Effector memory CD4-positive, alpha-beta T cell (primary cell): ENCODE measurements at places on chromosomes 6 and 20.

GRCh38 chr20:33693289-33693688 is 7.1 kb upstream of the E2F1 start:
- no peak for DNase-seq

- DNase-seq, result no peak
Measured at GRCh38 chr6:53363341-53364079, 14.8 kb upstream of the ELOVL5 start.

GRCh38 chr6:129350278-129350677 is 359.7 kb downstream of the ARHGAP18 start:
- DNase-seq, result no peak

- no peak for DNase-seq
Measured at GRCh38 chr6:28082939-28083338, 2.6 kb downstream of the ZNF165 start.

- no peak for DNase-seq
Measured at GRCh38 chr6:157724960-157725741, 97.9 kb upstream of the SNX9 start.

GRCh38 chr6:162173466-162173865 is 554.1 kb downstream of the PRKN start:
- no peak for DNase-seq

DNA sequence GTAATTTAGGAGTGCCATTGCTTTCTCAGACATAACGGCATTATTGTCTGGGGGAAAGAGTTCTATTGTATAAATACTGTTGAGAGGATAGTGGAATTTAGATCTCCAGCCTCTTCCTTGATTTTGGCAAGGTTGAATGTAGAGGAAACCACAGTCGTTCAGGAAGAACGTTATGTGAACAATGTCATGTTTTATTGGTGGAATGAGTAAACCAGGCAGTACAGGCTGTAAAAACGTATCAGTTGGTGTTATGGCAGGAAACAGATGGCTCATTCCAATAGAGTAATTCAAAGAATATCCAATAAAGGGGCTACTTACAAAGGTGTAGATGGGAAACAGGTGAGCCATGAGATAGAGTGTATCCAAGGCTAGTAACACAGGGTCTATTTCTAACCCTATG is 123.6 kb upstream of the SLC35B3 start:
- no peak for DNase-seq

DNA sequence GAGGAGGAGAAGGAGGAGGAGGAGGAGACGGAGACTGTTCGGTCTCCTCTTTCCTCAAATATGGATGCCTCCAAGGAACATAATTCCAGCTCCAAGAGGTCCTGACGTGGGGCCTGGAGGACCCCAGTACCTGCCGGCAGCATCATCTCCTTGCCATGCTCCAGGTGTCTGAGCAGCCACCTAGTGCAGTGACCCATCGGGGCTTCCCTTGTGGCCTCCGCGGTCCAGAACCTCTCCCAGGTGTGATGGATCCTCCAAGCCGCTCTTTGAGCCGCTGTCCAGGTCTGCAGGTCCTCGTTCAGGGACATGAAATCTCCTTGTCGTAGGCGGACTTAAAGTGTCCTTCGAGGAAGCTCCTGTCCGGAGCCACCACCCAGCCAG is 35.8 kb upstream of the HLA-C start:
- DNase-seq, result no peak

- DNase-seq, result no peak
Measured at GRCh38 chr6:130282234-130282995, 59.7 kb upstream of the SAMD3 start.

DNA sequence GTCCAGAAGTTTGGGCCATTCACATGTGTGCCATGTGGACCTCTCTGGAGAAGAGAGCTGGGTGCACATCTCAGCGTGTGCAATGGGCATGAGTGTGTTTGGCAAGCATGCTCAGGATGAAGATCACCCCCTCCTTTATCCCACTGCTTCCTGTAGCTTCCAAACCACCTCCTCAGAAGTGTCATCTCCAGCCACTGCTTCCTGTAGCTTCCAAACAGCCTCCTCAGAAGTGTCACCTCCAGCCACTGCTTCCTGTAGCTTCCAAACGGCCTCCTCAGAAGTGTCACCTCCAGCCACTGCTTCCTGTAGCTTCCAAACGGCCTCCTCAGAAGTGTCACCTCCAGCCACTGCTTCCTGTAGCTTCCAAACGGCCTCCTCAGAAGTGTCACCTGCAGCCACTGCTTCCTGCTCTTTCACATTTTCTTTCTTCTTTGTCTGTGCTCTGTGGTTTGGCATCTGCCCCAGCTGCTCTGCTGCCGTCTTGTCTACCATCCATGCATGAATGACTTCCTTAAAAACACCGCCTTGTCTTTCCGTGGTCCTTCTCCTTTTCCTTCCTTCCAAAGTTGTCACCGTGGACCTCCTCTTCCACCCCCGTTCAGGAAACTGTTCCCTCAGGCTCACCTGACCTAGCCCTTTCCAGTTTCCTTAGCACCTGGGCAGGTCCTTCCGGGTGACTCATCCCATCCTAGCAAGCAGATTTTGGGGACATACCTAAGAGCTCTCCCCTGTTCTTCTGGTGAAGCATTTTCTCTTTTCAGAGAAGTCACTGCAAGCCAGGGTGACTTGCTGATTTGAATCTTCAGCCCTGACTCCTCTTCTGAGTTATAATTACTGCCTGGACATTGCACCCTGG is 43.5 kb upstream of the TIAM2 start:
- peak; percentile 20 for DNase-seq

- DNase-seq, result no peak
Measured at GRCh38 chr6:121430514-121431460, 4.7 kb upstream of the GJA1 start.

- DNase-seq, result no peak
Measured at GRCh38 chr20:31790401-31790800, 28.8 kb upstream of the MYLK2 start.

- DNase-seq, result no peak
Measured at GRCh38 chr6:27159725-27160124, 87.8 kb upstream of the PRSS16 start.

- no peak for DNase-seq
Measured at GRCh38 chr6:148323344-148323743, 19.3 kb upstream of the SASH1 start.

- no peak for DNase-seq
Measured at GRCh38 chr6:13359287-13359686, 30.9 kb upstream of the TBC1D7 start.

GRCh38 chr20:10674684-10675449 is 1.1 kb upstream of the JAG1 start:
- no peak for DNase-seq

DNA sequence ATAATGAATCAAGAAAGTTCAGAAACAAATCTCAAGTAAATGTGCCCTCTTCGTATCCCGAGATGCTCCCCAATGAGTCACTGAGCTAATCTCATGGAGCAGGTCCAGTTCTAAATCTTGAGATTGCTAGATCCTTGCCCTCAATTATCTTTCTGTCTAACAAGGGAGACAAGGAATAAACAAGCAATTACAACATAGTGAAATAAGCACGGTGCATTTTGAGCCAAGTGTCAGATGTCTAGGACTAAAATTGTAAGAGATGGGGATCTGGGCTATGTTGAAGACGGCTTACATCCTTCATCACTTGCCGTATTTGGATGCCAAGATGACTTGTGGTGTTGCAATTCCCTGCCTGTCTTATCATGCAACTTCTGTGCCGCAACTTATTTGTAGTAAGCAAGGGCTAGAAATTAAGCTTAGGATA is 56.5 kb upstream of the ADGRF1 start:
- no peak for DNase-seq

GRCh38 chr6:104256646-104257045 is 603.1 kb downstream of the HACE1 start:
- DNase-seq, result no peak

DNA sequence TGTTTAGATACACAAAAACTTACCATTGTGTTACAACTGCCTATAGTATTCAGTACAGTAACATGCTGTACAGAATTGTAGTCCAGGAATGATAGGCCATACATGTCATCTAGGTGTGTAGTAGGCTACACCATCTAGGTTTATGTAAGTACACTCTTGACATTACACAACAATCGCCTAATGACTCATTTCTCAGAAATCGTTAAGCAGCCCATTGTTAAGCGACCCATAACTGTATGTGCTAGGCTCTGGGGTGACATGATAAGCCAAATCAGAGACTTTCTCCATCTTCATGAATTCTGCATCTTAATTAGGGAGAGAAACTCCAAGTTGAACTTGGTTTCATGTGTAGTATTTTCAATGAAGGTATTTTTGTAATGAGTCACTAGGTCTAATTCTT is 17.2 kb downstream of the STK35 start:
- no peak for DNase-seq

GRCh38 chr20:36786663-36787062 is 13.1 kb upstream of the DSN1 start:
- DNase-seq, result no peak

DNA sequence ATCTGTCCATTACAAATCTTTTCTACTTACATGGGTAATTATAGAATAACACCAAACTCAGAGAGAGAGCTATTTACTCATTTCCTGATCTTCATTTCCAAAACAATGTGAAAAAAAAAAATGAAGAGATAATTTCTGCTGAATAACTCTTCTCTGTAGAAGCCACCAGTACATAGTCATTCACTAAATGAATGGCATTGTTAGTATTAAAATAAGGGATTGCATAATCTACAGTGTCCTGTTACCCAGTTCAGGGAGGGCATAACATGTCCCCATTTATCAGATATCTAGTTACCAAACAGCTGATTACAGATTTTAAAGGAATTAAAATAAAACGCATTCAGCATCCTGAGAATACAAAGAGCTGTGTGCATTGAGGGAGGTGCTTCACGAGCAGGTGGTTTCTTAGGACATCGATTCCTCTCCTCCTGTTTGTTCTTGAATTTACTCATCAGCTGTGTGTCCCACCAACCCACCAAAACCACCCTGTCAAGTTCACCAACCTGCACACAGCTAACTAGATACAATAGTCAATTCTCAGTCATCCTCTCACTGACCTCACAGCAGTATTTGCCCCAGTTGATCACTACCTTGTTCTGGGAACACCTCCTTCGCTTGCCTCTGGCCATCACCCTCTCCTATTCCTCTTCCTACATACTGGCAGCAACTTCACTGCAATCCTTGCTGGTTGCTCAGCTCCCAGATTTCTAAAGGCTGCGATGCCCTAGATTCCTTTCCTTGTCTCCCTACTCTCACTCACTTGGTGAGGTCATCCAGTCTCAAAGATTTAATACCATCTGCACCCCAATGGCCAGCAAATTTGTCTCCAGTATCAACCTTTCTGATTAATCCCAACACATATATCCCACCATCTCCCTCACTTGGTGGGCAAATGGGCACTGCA is 18.7 kb downstream of the CNKSR3 start:
- DNase-seq, result no peak

- no peak for DNase-seq
Measured at GRCh38 chr6:130981409-130981808, 81.6 kb downstream of the EPB41L2 start.
